Breast epithelium (tissue), 4 donors: ENCODE measurements at places on chromosomes 4 and X. TPM values are rescaled to one million over a fixed set of nuclear protein-coding genes. Genes with fewer than 3 reads are reported as not detected.

NDNF gene
- 2.2 TPM for total RNA-seq

CCSER1 gene
- 73.3 TPM for total RNA-seq

S100P gene
- not detected for total RNA-seq

SLC7A11 gene
- 1.3 TPM for total RNA-seq

PITX2 gene
- not detected for total RNA-seq

ARHGAP24 gene
- 37.2 TPM for total RNA-seq
